ENCODE measurements at places on chromosomes 2 and 18. TPM values are rescaled to one million over a fixed set of nuclear protein-coding genes. Genes with fewer than 3 reads are reported as not detected.

GRCh38 chr2:23452372-23452771, 67.4 kb downstream of the KLHL29 start:
- DNase-seq: no peak

The ADCYAP1 gene
- 0.69 TPM for polyA plus RNA-seq

DNA sequence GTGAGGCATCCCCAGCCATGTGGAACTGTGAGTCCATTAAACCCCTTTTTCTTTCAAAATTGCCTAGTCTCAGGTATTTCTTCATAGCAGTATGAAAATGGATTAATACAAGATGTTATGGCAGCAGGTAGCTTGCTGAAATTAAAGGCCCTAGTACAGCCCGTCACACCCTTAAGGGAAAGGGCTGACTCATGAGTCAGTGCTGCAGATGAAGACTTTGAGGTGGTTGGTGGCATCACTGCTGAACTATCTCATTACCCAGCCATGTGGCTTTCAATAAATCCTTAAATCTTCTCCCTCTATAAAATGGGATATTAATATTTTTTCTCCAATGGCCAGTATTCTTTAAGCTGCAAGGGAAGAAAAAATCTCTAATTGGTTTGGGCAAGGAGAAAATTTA, 226.1 kb upstream of the CCDC68 start:
- no peak for DNase-seq

- peak; percentile 85 for DNase-seq
These were observed 58.8 kb upstream of the FOSL2 start for GRCh38 chr2:28333606-28334526.

DNA sequence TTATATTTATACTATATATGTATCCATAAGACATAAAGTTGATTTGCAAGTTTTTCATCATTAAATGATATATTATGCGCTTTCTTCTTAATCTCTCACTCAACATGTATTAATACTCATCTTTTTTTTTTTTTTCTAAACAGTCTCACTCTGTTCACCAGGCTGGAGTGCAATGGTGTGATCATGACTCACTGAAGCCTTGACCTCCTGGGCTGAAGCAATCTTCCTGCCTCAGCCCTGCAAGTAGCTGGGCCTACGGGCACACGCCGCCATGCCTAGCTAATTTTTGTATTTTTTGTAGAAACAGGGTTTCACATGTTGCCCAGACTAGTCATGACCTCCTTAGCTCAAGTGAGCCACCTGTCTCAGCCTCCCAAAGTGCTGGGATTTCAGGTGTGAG, 51.4 kb upstream of the MAP4K3 start:
- DNase-seq: no peak

The SPC25 gene
- 12.1 TPM for polyA plus RNA-seq

DNA sequence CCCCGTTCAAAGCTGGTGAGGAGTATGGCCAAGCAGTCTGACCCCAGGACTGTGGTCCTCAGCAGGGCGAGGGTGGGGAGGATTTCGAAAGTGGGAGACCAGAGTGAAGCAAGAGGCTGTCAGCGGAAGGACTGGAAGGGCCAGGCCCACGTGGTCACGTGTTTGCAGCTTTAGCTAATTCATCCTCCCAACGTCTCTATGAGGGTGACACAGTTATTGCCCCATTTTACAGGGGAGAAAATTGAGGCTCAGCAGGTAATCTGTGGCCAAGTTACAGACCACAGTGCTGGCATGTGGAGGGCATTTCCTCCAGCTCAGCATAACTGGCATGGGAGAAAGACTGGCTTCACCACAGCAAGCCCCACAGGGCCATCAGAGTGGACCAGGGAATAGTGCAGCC, 45.4 kb upstream of the LTBP1 start:
- no peak for DNase-seq

The TOGARAM2 gene
- 2.1 TPM for polyA plus RNA-seq

- no peak for DNase-seq
These were observed 49.0 kb upstream of the GLI2 start for GRCh38 chr2:120686511-120687168.

The ERCC3 gene
- 39.3 TPM for polyA plus RNA-seq

DNA sequence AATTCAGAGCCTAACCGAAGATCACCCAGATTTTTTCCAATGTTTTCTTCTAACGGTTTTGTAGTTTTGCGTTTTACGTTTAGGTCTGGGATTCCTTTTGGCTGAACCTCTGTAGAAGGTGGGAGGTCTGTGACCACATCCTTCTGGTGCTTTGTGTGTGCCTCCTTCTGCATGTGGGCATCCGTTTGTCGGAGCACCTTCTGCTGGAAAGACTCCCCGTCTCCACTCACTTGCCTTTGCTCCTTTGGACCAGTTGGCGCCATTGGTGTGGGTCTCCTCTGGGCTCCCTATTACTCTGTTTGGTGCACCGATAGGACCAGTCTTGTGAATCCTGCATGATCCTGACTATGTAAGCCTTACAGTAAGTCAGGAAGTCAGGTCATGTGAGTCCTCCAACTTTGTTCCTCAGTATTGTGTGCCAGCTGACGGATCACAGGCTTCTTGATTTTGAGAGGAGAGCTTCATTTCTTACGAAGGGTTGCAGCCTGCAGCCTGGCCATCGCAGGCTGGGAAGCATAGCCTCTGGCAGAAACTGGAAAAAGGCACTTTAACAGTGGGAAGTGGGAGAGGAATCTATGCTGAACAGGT, 13.6 kb downstream of the AQP12A start:
- peak; percentile 48 for DNase-seq

DNA sequence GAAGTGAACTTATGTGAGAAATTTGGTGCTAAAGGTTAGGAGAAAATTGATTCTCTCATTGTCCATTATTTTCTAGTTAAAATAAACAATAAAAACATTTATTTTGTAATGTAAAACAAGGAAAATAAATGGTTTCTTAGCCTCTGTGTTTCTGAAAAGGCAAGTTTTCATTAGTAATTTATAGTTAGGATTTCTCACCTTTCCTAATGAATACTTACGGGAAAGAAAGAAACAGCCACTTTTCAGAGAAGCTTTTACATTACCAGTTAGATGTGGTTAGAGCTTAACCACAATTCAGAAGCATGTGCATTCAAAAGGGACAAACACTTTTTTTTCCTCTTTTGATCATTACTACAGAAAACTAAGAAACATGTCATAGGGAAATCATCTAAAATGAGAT, 18.8 kb downstream of the NEMP2 start:
- DNase-seq: no peak

The CAPN13 gene
- 1.7 TPM for polyA plus RNA-seq

- no peak for DNase-seq
These were observed 552.0 kb upstream of the NRP2 start for GRCh38 chr2:205130111-205130829.

- DNase-seq: no peak
These were observed 20.7 kb upstream of the FRZB start for GRCh38 chr2:182887093-182887492.

The CACNB4 gene
- polyA plus RNA-seq: 3.3 TPM

DNA sequence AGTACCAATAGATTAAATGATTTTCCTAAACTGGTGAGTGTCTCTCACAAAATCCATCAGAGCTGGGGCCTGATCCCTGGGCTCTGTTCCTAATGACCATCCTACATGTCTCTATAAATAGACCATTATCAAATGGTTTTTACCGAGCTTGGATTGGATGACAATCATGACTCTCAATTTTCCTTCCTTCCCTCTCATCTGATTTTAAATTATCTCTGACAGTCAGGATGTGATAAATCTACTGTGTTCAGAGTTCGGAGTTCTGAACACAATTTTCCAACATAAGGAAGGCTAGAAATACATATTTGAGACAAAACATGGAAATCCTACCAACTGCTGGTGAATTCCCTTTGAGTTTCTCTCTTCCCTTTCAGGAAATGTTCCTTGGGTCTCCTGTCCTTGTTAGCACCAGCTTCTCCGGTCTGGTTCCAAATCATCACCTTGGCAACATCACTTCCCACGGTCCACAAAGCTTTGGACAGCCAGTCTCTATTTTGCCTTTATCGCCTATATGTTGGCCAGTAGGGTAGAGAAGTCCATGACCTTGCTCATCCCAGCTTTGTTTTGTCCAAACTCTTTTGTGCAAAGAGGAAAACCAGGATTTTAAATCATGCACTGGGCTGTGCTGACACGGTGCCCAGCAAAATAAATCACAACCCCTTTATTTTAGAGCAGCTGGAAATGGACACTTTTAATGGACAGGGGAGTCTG, 139.6 kb upstream of the ITGA6 start:
- DNase-seq: peak; percentile 29

The DSC3 gene
- polyA plus RNA-seq: 0.60 TPM

DNA sequence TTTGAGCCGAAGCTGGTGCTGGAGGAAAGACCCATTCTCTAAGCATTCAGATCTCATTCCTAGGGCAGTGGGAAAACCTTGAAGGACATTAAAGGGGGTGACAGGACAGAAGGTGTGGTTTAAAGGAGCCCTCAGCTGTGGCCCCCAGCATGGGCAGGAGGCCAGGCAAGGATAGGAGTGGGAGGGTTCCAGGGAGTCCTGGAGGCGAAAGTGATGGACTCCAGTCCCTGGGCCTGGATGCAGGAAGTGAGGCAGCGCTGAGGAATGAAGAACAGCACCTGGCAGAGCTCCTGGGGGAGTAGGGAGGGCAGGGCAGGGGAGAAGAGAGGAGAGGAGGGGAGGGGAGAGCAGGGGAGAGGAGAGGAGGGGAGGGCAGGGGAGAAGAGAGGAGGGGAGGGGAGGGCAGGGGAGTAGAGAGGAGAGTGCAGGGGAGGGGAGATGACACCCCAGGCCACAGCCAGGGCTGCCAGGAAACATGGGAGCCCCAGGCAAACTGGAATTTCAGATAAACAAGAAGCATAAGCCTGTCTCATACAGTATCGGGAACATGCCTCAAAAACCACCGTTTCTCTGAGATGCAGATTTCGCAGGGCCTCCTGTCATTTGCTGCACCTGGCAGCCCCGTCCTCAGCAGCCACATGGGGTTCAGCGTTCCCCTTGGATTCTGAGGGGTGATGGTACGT, 5.7 kb downstream of the RAMP1 start:
- no peak for DNase-seq

DNA sequence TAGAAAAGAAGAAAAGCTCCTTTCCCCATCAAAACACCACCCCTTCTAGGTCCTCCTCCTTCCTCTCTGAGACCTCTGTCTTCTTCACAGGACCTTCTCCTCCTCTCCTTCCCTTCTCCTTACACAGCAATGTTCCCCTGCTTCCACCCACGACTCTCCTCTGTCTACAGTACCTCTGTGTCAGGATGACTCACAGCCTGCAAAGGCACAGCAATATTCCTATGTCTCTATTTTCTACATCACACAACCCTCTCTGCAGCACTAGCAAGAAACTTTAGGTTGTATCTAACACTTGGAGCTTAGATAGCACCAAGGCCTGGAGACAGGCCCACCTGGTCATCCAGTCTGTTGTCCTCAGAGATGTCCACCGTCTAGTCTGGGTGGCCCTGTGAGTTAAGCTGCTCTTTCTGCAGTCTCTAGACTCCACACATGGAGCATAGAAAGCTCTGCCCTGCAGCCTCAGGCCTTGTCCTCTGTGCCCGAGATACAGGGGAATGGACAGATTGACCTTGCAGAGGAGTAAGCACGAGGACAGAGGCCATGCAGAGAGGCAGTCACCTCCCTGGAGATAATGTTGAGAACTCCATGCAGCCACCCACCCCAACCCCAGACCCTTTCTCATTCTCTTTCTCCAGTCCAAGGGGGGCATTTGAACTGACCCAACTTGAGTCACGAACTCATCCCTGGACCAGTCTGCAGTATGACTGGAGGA, 212.0 kb downstream of the TNS1 start:
- DNase-seq: no peak

GRCh38 chr2:180618570-180618969, 361.8 kb upstream of the UBE2E3 start:
- peak; percentile 6 for DNase-seq

DNA sequence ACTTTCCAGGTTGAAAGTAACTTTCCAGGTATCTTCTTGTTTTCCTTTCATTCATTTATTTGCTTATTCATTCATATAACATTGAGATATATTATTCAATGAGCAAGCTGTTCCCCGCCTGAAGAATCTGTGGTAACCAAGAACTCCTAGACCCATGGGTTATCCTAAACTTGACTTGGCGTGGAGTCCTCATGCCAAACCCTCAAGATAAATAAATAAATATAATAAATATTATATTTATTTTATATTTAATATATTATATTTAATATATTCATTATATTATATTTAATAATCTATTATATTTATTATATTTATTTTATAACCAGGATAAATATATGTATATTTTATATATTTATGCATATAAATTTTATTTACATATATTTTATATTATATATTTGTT, 674.8 kb downstream of the SUCLG1 start:
- no peak for DNase-seq

GRCh38 chr2:98356729-98357128, 10.5 kb downstream of the CNGA3 start:
- no peak for DNase-seq

DNA sequence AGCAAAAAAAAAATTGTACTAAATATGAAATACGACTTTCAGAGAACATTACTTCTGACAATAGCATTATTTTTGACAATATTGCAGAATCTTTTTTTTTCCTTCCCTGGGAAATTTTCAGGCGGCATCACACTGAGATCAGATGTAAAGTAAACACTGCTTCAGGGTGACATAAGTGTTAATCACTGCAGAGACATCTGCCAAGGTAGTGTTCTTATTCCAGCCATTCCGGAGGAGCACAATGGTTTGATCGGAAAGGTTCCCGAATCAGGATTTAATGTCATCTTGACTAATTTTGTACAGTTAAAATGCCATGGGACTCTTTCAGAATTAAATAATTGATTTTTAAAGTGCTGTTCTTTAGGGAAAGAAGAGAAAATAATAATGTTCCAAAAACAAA, 56.7 kb upstream of the ZNF236 start:
- DNase-seq: no peak

DNA sequence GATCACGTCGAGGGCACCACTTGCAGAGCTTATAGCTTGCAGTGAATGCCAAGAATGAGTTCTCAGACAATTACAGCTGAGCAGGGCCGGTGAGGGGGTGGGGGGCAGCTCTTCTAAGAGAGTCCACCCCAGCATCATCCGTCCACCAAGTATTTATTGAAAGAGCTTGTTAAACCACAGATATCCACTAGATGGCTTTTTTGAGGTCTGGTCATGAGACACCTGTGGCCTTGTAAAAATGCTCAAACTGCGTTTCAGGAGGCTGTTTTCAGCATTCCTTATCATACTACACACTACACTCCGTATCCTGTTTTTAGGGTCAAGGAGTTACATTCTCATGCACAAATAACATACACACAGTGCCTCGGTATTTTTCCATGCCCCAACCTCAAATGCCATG, 51.5 kb downstream of the DNAJC10 start:
- DNase-seq: peak; percentile 7

- DNase-seq: no peak
These were observed 75.3 kb downstream of the MBD2 start for GRCh38 chr18:54149078-54149697.

The NRP2 gene
- polyA plus RNA-seq: 18.9 TPM

The PKDCC gene
- 123 TPM for polyA plus RNA-seq

DNA sequence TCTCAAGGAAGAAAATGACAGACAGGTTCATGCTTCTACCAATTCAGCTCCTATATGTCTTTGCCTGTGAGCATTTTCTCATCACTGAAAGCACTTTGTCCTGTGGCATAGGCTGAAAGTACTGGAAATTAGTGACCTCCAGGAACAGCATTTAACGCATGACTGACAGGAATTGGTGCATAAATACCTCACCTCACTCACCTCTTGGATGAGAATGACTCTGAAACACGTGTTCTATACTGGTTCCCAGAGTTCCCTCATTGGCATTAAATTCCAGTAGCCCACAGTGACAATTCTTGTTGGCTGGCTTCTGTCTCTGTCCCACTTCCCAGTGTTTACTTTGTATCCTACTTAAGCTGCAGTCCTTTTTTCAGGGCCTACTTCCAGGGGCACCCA, 83.4 kb upstream of the MAPRE2 start:
- no peak for DNase-seq

The C2orf81 gene
- 2.6 TPM for polyA plus RNA-seq

- no peak for DNase-seq
These were observed 457.9 kb downstream of the PIK3C3 start for GRCh38 chr18:42412896-42413295.

The CFC1B gene
- not detected for polyA plus RNA-seq

The SERPINB3 gene
- polyA plus RNA-seq: not detected

The STON1 gene
- 10.4 TPM for polyA plus RNA-seq

All from muscle of leg (tissue), 16 donors.